ENCODE measurements at places on chromosomes 7 and 10.

- no peak for DNase-seq
Observed at GRCh38 chr7:94344826-94345225, 49.9 kb upstream of the COL1A2 start.

DNA sequence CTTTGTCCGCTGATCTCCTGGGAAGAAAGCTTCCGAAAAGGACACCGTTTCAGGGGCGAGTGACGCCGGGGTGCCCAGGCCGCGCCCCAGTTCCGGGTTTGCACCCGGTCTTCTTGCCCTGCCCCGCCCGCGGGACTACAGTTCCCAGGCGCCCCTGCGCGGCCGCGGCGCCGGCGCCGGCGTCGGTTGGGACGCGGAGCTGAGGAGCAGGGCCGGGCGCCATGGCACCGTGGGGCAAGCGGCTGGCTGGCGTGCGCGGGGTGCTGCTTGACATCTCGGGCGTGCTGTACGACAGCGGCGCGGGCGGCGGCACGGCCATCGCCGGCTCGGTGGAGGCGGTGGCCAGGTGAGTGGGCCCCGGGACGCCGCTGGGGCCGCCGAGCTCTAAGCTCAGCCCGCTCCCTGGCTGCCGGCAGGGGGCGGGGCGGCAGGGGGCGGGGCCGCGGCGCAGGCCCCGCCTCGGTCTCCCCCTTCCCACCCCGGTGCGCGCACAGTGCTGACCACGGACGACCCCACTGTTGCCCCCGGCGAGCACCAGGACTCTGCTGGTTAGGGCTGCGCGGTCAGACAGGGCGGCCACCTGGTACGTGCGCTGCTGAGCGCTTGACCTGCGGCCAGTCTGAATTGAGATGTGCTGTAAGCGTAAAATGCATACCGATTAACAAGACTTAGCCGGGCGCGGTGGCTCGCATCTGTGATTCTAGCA is at the start of gene LHPP:
Gene LHPP, plus strand, starts transcription at position 182 of the 706 bp plus-strand sequence. Its CDS starts 40 bp downstream, at position 222.
- DNase-seq, result no peak

GRCh38 chr10:132020456-132020855 is 38.7 kb upstream of the BNIP3 start:
- DNase-seq, result no peak

DNA sequence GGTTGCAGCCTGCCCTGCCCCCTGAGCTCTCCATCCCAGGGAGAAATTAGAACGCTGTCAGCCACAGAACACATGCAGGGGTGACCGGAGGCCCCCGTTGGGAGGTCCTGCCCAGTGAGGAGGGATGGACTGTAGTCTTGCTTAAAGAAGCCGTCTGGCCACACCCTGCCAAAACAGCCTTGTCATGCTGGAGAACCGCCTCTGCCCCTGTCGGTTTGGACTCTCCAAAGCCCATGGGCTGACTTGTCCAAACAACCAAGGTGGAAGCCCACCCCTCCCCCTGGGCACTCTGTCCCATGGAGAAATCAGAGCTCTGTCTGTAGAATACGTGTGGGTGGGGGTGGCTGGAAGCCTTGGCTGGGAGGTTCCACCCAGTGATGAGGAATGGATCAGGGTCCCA is 12.7 kb upstream of the TBATA start:
- DNase-seq, result no peak

- no peak for DNase-seq
Observed at GRCh38 chr10:26197248-26197647, 19.3 kb upstream of the GAD2 start.

DNA sequence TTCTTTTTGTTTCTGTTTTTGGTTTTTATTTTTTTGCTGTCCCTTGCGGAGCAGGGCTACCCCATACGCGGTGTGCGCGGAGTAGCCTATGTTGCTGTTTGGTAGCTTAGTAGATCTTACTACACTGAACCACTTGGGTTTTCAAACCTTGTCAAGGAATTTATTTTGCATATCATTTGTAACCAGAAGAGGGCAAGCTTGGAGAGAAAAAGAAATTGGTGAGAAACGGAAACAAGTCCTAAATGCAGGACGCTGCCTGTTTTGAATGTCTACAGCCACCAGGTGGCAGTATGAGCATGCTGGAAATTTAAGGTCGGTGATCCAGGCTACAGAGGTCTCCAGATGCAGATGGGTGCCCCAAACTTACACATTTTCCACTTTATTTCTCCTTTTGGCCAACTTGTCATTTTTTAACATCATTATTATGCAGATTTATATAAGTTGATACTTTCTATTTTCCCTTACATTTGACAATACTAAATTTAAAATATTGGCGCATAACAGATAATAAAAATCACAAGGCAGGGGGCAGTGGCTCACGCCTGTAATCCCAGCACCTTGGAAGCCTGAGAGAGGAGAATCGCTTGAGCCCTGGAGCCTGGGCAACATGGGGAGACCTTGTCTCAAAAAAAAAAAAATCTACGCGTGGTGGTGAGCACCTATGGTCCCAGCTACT is 15.3 kb upstream of the TRA2A start:
- DNase-seq, result no peak

DNA sequence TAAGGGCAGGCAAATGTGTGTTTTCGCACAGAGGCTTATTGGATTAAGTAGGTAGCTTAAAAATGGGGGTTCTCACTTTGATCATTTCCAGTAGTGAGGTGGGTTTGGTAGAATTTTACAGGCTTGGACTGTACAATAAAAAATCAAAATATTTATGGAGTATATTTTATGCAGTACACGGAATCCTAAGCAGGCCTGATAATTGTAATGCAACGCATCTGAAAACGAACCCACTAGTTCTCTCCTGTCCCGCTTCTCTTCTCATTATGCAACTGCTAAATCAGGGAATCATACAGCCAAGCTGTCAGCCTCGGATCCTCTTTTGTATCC is 377 bp upstream of the POLR1F start:
- no peak for DNase-seq

GRCh38 chr10:31721096-31721495 is 207.5 kb downstream of the ARHGAP12 start:
- DNase-seq, result no peak

DNA sequence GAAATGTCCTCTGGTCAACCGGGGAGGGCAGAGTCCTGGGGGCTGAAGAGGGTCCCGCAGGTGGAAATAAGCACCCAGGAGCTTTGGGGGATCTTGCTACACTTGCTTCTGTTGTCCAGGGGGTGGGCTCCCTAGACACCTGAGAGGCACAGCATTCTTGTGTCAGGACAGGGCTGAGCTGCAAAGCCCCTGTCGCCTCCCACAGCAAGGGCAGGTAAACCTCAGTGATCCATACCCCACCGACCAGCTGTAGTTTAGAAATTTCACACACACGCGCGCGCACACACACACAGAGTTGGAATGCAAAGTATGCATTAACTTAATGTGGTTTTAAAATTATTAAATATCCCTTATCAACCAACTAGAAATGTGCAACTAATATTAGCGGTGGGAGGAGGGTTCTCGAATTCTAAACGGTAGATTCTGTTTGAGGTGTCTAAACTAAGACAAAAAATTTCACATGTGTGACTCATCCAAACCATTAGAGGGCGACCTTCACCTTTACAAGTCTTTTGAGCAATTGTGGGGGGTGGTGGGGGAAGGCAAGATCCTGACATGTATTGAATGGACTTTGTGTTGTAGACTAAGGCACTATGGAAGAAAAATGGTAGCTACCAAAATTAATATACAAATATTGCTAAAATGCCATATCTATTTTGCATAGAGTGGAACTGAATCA is 34.3 kb upstream of the PTF1A start:
- DNase-seq, result no peak

GRCh38 chr10:3391657-3392056 is 219.1 kb upstream of the PITRM1 start:
- no peak for DNase-seq

DNA sequence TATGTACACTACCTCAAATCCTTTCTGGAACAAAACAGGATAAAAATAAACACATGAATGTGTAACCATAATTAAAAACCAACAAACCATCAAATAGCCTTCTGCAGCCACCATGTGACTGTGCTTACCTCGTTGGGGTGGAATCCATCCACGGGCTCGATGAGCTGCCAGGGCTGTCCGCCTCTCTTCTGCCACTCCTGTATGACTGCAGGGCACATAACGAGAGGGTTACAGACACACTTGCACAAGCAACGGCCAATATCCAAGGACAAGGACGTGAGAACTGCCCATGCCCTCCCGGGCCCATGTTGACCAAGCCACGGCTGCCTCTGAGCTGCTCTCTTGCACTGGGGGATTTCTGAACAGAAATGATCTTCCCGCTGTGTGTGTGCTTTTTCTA is 132.2 kb downstream of the ANLN start:
- DNase-seq, result no peak

- DNase-seq, result no peak
Observed at GRCh38 chr10:2987185-2987768, 80.1 kb upstream of the PFKP start.

DNA sequence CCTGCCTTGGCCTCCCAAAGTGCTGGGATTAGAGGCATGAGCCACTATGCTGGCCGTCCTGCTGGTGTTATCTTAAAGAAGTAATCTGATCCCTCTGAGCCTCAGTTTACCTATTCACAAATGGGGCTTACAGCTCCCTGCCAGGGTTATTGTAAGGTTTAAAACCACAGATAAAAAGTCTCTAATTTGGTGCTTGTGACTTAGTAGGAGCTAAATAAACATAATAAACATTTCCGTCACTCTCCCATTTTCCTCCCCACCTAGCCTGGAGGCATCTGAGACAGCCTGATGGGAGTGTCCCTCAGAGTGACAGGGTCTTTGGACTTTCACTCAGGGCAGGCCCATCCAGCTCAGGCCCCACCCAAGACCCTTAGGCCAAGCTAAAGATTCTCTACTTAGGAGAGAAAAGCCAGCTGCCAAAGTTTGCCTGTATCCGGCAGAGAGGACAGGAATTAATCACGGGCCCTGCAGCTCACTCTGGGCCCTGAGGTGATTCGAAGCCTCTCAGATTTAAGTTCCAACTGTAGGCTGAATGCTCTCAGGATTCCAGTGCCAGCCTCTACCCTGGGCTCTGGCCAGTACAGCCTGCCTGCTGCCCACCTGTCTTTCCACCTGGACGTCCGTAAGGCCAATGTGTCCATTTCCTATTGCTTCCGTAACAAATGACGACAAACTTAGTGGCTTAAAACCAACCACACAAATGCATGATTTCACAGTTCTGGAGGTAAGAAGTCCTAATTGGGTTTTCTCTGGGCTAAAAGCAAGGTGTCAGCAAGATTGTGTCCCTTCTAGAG is 21.8 kb upstream of the DUSP5 start:
- no peak for DNase-seq

- no peak for DNase-seq
Observed at GRCh38 chr7:75885036-75885435, 6.2 kb downstream of the RHBDD2 start.

DNA sequence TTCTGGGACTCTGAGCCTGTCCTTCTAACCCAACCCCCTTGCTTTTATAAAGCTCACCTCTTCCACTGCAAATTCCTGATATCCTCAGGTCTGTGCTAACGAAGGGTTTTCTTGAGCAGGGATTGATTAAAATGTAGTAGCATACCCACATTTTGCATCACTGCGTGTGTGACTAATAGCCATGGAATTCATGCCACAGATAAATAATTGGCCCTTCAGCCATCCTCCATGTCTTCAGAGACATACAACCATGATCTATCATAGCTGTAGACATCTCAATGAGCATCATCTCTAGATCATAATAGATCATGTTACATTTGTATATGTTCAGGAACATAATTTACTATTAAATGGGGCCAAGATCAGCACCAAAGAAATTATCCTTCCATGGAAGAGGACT is 990.3 kb downstream of the KCNMA1 start:
- no peak for DNase-seq

DNA sequence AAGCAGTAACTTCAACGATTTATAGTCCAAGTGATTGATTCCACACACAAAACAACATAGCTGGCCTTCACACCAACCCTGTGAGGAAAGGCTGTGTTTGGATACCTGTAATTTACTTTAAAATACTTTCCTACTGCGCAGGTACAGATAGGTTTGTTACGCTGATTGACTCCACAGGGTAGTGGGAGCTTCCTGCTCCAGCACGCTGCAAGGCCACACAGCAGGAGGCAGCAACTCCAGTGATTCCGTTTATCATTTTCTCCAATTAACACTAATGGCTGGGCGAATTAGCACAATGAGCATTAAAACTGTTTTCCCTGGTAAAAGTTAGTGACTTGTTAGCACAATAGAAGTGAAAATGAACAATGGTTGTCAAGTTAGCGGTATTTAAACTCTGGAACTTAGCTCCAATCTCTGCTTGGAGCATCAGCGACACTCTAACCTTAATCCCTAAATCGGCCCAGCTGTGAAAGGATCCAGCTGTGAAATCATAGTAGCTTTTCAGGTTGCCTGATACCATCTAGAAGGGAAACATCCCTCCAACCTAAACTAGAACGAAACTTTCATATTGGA is 959 bp downstream of the DCLRE1C start:
- DNase-seq, result no peak

GRCh38 chr7:52842202-52842900 is 193.1 kb upstream of the POM121L12 start:
- no peak for DNase-seq

- no peak for DNase-seq
Observed at GRCh38 chr10:60878224-60878623, 65.8 kb downstream of the RHOBTB1 start.

DNA sequence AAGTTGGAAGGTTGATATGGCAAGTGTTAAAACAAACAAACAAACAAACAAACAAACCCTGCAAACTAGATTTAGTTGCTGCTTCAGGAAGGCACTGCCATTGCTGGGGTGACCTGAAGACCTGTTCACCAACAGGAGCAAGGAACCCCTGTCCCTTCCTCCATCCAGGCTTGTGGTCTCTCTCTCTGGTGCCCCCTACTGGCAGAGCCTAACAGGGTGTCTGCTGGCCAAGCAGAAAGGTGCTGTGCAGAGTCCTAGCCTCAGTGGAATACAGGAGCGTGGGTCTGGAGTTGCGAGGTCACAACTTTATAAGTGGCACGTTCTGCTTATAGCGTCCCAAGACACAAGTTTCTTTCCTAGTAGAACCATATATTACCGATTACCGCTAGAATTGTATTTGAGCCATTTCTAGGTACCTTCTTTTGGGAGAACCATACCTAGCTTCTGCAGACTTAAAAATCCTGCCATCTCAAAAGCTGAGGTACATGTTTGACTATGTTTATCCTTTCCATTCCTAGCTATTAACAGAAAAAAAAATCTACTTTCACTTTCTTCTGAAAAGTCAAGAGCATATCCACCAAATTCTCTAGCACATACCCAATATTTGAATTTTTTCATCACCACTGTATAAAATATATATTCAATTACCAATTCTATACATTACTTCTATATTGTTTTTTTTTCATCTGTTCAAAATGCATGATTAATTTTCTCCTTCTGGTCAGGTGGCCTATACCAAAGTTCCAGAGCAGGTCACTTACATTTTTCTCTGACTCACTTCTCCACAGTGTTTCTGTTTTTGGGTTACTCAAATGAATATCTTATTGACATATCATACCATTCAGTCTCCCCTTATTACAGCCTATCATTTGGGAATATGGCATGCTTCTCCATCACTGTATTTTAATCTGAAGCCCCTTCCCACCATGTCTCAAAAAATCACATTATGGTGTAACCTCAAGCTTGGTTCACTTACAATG is 29.1 kb upstream of the CALD1 start:
- DNase-seq, result no peak

GRCh38 chr10:79264942-79265341 is 82.3 kb upstream of the PPIF start:
- no peak for DNase-seq

Data from chondrocyte (in vitro differentiated cells).